Stimulated activated CD4-positive, alpha-beta T cell treated with anti-CD3 and anti-CD28 coated beads, TNF-alpha, amount 100 ng/mL, for 4 hours (primary cell): ENCODE measurements at places on chromosomes 12 and 14.

DNA sequence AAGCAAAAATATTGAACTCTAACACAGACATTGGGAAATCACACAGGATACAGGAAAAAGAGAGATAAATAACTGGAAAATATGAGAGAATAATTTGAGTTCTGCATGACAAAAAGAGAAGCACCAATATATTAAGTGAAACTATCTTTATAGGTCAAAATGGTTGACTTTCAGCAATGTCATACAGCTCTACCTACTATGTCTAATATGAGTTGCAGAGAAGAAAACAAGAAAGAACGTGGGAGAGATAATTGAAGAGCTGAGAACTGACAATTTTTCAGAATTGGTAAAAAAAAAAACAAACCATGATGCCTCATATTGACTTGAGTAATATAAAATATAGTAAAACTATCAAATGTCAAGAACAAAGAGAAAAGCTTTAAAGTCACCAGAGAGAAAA, 221.7 kb downstream of the BCL11B start:
- DNase-seq = no peak

DNA sequence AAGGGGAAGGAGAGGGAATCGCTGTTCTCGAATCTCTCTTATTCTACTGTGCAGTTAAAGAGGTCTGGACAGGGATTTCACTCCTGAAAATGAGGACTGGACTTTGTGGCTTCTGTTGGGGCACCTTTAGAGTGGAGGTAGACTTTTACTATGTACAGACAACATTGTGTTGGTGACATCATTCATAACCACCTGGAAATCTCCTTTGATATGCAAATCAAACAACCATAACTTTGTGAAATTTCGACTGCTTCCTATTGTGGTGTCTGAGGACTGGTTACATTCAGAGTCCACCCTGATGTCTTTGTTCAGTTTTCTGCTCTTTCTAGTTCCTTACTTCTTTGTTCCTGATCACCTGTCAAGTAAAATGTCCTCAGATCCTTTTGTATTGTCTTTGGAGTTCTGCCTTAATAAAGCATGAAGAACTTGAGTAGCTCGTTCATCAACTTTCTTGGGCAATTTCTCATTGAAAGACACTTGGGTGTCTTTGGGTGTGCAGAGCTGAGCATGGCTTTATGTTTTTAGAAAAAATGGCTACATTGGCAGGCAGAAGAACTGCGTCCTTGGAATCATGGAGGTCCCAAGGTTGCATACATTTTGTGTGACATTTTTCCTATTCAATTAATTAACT, 29.8 kb downstream of the LRRK2 start:
- no peak for DNase-seq

- no peak for DNase-seq
Observed at GRCh38 chr12:113369391-113369985, 11.1 kb downstream of the PLBD2 start.

GRCh38 chr12:41652981-41653380, 464.9 kb downstream of the PDZRN4 start:
- no peak for DNase-seq

GRCh38 chr14:35632676-35633075, 98.7 kb downstream of the INSM2 start:
- no peak for DNase-seq
